ENCODE measurements at places on chromosomes 12 and 14. TPM values are rescaled to one million over a fixed set of nuclear protein-coding genes. Genes with fewer than 3 reads are reported as not detected.

- no peak for DNase-seq
Observed at GRCh38 chr14:74784634-74785033, 21.5 kb downstream of the YLPM1 start.

DNA sequence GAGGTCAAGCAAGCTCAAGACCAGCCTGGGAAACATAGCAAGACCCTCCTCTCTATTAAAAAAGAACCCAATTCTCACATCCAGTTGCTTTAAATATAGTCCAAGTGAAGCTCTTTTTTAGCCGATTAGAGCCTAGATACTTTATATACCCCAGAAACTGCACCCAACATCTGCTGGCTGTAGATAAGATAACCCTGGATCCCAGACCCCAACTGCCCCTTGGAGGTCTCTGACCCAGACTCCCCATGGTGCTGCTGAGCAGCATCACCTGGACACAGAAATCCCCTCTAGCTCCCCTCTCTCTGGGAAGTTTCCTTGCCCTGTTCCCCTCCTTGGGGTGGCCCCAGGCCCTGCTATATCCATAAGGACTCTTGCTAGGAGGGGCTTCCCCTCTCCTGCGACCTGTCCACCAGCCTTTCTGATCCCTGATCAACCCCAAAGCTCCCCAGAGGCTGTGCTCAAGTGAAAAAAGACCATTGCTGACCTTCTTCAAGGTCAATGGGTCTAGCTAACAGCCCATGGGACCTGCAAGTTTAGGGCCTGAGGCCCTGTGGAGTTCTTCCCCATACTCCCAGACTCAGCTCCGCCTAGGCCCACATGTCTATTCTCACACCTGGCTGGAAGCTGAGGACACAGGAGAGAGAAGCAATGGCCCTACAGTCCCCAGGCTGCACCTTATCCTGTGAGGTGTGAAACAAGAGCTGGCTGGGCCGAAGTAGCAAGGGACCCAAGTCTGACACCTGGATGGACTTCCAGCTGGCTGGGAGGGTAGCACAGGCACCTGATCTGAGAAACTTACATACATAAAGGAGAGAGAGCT is 56.2 kb downstream of the ARL6IP4 start:
- no peak for DNase-seq

GRCh38 chr12:46702581-46703344 is 123.0 kb downstream of the SLC38A4 start:
- no peak for DNase-seq

DNA sequence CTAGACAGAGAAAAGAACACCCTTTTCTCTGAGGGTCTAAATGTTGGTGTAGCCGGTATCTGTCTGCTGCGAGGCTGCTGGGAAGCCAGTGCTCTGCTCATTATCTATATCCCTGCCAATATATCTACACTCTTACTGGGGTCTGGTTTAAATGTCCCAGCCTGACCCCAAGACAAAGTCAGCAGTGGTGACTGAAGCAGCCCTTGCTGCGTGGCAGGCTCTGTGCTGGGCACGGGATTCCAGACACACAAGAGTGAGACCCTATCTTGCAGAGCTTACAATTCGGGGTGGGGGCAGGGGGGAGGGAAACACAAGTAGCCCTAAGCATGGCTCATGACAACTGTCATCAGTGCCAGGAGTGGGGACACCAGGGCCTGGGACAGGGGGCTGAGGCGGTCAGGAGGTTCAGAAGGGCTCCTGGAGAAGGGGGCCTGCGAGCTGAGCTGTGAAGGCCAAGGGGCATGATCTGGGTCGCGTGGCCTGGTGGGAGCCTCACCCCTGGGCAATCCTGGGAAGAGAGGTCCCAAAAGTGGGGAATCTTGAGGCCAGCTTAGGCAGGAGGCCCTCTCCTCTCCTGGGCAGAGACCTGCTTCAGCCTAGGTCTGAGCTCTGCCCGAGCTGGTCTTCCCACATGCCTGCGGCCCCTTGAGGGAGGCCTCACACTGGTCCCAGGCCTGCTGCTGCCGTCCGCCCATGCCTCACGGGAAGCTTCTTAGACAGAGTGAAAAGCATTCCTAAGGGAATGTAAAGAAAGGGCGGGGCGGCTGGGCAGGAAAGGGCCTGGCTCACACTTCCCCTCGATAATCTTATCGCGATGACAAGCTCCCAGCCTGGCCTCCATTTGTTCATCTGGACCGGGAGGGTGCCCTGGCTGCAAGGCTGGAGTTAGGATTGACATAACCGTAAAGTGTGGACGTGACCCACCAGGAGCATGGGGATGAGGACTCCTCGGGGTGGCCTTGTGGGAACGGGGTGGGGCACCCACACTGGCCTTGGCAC is 7.3 kb upstream of the RCOR1 start:
- DNase-seq: no peak

Gene SOAT2
- total RNA-seq: 1.2 TPM

Gene SYNDIG1L
- total RNA-seq: not detected
